Daoy (cell line): ENCODE measurements at places on chromosomes 7 and 10. TPM values are rescaled to one million over a fixed set of nuclear protein-coding genes. Genes with fewer than 3 reads are reported as not detected.

LLCFC1 gene
- total RNA-seq: not detected in 2 replicates

- DNase-seq: no peak
These were observed 13.4 kb downstream of the NPY start for GRCh38 chr7:24297362-24297761.

DNA sequence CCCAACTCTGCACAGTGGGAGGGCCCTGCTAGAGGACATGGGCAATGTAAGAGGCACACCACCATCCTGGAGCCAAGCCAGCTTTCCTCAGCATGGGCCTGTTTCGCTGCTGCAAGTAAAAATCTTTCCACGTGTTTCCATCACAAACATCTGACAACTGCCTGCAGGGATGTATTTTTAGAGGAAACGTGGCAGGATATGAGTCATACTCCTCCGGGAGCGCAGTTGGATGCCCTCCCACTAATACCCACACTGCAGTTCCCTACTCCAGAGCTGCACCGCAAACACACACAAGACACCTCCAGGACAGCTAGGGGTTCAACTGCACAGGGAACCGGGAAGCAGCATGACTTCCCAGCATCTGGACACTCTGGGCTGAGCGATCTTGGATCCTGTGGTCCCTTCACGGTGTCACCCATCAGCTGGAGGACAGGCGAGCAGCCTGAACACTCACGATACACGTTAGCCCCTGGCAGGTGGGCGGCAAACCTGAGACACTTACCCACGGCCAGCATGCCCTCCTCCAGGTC, 26.1 kb downstream of the PLAC9 start:
- DNase-seq: peak; percentile 95

DNA sequence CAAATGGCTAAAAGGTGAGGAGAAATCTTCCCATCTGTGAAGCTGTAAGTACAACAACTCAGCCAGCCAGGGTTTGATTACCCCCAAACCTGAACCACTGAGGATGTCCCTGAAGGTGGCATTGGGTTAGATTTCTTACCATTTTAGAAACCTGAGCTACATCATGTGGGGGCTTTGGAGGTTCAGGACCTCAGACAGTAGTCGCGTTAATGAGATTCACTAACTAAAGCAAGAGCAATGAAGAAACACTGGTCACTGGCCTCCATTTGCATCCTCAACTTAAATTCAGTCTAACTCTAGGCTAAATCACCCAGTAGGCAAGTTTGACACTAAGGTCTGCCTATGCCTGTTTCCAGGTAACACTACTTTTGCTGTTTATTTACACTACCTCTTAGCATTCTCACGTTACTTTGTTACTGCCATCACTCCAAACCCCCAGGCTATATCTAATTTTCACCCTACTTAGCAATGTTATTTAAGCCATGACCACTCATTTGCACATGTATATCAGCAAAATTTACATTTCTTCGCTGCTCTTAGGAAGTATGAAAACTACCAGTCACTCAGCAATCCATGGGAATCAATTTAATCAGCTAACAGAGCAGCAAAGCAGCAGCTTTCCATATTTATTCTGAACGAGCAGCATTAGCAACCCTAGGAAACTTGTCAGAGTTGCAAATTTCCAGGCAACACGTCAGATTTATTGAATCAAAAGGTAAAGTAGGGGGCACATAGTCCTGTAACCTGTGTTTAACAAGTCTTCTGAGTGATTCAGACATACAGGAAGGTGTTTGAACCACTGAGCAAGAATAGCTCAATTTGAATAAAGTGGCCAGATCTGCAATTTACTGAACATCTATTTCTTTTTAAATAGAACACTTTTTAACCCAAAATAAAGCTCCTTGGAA, 788.4 kb upstream of the SORCS1 start:
- no peak for DNase-seq

- DNase-seq: peak; percentile 95
These were observed 2.9 kb downstream of the AQP1 start for GRCh38 chr7:30914596-30914995.

GRCh38 chr10:56928714-56929113, 567.7 kb upstream of the ZWINT start:
- no peak for DNase-seq

- DNase-seq: no peak
These were observed 425.3 kb downstream of the INHBA start for GRCh38 chr7:41277561-41277960.

- no peak for DNase-seq
These were observed 12.3 kb downstream of the DKK1 start for GRCh38 chr10:52326382-52326781.

GRCh38 chr7:148815612-148816011, 68.5 kb downstream of the EZH2 start:
- no peak for DNase-seq

DNA sequence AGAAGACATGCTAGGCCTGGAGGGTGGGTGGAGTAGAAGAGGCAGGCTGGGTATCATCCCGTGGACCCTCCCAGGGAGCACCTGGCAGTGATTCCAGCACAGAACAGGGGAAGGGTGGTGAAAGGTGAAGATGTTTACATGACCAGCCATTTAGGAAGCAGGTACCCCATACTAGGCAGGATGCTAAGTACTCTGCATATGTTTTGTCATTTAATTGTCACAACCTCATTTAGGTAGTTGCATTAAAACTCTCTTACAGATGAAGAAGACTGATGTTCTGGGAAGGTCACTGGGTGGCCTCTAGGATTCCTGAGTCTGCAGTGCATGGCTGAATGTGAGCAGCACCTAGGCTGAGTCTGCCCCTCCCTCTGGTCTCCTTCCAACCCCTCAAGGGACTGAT, 15.2 kb downstream of the ITPRIP start:
- no peak for DNase-seq

PIP4K2A gene
- 28.1 and 55.7 TPM in 2 replicates for total RNA-seq

DNA sequence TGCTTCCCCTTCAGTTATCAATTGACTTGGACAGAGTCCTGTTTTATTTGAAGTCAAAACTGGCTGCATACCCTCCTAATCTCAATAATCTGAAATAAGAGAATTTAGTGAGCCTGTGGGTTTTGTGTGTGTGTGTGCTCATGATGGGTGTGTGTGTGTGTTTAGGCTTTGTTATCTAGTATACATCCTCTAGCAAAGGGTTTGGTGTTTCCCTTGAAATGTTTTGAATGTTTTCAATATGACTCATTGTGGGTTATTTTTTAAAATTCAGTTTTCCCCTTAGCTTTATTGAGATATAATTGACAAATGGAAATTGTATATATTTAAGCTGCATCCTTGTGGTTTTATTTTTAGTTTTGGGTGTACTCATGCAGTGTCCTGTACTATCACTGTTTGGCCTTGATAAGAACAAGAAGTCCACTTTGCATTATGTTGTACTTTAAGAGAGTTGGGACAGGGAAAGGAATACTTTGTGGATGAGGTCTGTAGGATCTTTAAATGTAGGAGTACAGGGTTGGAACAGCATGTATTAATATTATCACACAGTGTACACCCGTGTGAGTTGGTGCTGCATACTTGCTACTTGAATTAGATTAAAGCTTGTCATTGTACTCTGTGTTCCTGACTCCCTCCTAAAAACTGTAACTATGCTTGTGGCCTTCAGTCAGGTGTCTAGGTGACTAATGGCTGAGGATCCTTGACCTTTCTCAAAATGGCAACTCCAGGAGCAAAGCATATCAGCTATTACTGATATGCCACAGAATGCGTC, 58.3 kb downstream of the VCL start:
- DNase-seq: peak; percentile 46

GRCh38 chr7:148711191-148712102, 12.7 kb downstream of the CUL1 start:
- no peak for DNase-seq

DNA sequence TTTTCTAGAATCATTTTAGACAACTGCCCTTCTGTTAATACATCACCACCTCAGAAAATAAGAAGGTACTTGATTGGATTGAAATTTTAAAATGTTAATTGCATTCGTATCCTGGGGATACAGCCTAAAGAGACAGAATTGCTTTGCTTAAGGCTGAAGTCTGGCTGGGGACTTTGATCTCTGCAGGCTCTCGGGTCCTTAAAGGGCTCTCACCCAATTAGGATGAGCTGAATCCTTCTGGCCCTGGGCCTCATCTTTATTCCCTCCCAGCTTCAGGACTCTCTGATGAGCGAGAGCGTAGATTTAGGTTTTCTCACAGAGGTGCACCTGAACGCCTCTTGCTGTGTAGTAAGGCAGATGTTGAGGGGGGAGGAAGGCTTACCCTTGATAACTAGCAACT, 475.3 kb upstream of the C7orf33 start:
- no peak for DNase-seq

DNA sequence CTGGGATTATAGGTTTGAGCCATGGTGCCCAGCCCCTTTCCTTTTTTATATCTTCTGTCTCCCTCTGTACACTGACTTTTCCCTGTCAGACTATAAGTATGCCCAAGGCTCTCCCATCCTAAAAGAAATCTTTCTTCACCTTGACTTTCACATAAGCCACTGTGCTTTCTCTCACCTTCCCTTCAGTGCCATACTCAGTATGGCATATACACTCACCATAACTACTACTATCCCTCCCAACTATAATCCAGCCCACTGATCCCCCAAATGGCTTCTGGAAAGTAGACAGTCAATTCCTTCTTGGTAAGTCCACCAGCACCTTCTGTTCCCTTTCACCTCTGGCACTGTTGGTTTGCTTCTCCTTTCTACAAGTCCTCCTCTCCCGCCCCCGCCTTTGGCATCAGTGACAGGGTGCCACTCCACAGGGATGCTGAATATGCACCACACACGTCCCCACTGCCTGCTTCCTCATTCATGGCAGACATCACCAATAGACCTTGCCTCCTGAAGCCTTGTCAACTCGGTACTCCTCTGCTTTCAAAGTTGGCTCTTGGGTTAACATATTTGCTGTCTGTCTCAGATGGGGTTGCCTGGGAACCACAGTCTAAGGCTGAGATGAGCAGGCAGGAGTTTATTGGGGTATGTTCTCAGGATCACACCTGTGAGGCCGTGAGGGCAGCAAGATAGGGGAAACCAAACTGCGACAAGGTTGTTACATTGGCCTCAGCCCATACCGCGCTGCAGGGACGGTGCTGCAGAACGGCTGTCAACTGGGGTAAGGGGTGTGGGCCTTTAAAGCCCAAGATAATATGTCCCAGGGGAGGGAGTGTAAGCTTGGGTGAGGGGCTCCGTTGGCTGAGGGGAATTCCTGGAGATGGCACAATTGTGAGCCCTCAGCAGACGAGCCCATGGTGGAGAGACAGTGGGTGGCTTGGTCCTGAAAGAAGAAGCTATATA, 7.2 kb upstream of the PSAP start:
- DNase-seq: no peak

DNA sequence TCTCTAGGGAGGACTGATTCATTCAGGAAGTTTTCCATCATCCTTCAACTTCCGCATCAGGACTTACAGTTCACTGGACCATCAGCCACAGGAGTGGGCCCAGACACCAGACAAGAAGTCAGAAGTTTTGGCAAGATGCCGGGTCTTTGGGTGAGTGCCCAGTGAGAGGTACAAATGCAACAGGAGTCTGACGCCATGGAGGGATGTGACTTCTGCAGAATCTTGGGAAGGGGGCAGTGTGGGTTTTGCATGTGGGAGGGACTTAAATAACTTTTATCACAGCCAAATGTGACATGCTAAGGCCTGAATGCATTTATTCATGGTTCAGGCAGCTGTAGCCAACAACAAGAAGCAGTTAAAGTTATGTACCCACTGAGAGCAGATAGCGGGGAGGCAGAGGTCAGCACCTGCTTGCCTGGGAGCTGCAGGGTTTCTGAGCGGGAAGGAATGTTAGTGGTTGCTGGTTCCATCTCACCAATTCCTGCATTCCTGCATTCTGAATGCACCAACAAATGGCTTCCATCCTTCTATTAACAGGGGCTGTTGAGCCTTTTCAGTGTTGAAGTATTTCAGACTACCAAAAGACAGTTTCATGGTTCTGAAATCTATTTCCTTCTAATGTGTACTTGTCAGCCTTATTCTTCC, 375.2 kb downstream of the PAXIP1 start:
- DNase-seq: peak; percentile 76

ATG9B gene
- total RNA-seq: not detected in 2 replicates

GRCh38 chr10:94066411-94066810, 72.7 kb downstream of the PLCE1 start:
- DNase-seq: peak; percentile 27

GRCh38 chr10:86257683-86258082, 108.9 kb downstream of the GRID1 start:
- no peak for DNase-seq

- no peak for DNase-seq
These were observed 269.2 kb downstream of the RNLS start for GRCh38 chr10:88313878-88314277.

ABCC2 gene
- total RNA-seq: 0.80 and 1.9 TPM in 2 replicates

DNA sequence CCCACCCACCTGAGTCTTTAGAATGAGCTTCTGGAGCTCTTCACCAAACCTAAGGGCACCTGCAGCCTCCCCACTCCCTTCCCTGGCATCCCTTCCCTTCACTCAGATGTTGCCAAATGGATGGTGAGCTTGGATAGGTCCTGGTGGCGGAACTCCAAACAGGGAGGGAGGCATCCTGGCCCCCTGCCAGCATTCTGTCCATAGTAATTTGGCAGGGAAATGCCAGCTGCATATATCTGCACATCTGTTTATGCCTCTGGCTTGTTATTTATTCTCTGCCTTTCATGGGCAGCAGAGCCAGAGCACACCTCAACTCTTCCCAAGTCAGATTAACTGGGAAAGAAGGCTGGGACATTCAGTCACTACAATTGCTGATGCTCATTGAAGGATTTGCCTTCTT, 18.1 kb downstream of the KAZALD1 start:
- no peak for DNase-seq

DENND2A gene
- 5.4 and 6.5 TPM in 2 replicates for total RNA-seq

DNA sequence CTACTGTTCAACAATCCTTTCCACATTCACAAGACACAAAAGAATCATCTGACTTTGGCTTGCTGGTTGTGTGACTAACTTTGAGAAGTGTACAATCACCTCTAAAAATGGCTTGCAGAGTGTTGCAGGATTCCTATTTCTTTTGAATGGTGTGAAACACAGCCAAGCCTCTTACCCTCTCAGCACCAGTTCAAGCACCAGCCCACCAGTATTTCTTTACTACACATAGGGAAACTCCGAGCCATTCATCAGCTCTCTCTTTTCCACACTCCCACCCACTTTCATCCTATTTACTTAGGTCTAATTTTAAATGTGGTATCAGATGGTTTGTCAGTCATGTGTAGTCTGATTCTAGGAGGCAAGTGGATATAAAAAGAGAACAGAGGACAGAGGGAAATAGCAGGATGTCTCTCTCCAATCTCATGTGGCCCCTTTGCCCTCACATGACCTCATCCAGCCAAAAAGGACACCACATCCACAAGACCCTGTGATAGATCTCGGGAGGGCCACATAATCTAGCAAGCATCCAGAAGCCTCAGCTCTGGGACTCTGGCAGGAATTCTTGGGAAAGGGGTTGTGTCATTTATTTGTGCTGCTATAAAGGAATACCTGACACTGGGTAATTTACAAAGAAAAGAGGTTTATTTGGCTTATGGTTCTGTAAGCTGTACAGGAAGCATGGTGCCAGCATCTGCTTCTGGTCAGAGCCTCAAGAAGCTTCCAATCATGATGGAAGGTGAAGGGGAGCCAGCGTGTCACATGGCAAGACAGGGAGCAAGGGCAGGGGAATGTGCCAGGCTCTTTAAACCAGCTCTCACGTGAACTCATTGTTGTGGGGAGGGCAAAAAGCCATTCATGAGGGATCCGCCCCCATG, 66.8 kb upstream of the NEBL start:
- no peak for DNase-seq

NPS gene
- not detected in 2 replicates for total RNA-seq
